ENCODE measurements at places on chromosomes 13 and 19. TPM values are rescaled to one million over a fixed set of nuclear protein-coding genes. Genes with fewer than 3 reads are reported as not detected.
A peak's percentile ranks its signal among the peaks of the same experiment; 100 is the strongest.

GRCh38 chr13:53112522-53112921 is 83.9 kb downstream of the OLFM4 start:
- DNase-seq, result no peak

DNA sequence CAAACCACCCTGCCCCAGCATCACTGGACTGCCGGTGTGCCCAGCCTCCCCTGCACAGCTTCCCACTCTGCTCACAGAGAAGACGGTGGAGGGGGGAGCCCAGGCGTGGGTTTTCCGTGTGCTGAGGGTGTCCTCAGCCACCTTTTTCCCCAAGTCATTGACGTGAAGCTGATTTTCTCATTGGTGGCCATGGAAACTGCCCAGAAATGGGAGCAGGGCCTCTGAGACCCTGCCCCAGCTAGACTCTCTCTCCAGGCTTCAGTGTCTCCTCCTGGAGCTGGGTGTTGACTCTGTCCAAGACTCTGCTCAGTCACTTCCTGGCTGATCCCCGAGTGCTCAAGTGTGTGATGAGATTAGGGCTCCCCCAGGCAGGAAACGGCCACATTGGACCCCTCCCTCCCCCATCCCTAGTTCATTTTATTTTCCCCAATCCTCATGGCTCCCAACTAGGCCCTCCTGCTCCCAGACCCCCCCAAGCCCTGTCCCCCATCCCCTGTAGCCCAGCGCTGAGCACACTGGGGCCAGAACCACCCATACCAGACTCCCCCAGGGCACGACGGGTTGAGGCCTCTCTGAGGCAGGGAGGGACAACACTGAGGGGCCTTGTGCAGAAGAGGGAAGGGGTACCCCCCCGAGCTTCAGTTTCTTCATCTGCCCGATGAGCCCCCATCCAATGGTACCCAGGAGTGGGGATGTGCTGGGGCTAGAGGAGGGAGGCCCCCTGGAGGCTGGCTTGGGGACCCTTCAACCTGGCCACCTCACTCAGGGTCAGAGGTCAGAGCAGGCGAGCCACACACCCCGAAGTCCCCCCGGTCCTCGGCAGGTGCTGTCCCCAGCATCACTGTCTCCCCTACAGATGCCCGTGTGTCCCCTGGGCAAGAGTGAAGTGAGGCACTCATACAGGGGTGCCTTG is 1.2 kb upstream of the F2RL3 start:
- no peak for DNase-seq

GRCh38 chr13:112061367-112062061 is 5.4 kb upstream of the SOX1 start:
- DNase-seq, result no peak

DNA sequence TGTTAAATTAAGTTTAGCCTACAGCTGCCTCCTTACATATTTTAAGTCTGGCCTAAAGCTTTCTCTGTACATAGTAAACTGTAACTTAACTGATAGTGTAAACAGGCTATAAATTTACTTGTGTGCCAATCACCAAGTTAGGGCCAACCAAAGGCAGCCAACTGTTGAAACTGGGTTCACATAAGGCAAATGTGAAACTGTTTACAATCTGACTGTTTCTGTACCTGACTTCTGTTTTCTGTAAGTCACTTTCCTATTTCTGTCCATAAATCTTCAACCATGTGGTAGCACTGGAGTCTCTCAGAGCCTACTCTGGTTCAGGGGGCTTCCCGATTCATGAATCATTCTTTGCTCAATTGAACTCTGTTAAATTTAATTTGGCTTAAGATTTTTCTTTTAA is 103.1 kb downstream of the RAP2A start:
- peak; percentile 40 for DNase-seq

DNA sequence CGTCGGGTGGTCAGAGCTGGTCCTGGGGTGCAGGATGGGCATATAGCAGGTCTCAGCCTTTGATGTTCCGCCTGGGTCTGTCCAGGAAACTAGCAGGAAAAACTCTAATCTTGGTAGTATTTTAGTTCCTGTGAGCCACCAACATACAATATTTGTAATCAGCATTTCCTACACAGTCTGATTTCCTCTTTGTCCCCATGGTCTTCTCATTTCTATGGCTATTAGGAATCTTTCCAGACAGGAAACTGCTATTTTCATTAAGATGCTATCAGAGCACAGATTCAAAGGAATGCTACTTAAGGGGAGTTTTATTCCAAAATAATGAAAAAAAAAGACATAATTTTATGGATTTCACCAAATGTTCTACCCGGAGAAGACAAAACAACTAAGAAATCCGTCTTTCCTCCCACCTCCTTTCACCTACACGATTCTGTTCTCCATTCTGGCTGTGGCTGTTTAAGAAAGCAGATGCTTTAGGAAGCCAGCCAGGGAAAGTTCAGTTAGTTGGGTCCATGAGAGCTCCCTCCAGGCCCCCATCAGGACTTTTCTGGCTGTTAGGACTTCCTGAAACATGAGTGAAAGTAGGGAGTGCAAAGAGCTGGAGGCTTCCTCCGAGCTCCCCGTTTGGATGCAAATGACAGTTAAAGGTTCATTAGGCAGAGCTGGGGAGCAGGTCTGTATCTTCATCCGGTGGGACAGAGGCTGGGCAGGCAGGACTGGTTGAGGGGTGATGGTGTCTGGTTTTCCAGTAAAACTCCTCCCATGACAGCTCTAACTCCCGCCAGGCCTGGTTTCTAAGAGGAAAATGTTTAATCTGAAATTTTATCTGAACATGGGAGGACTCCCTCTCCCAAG is 36.3 kb downstream of the SHISA2 start:
- DNase-seq, result no peak

Gene CD70
- polyA plus RNA-seq, result 348 TPM

All from GM12878 (cell line).